GM12891 (cell line): ENCODE measurements at places on chromosomes 13 and 19.

GRCh38 chr13:99419591-99420243 lies 81.6 kb upstream of the TM9SF2 start:
- DNase-seq = no peak

DNA sequence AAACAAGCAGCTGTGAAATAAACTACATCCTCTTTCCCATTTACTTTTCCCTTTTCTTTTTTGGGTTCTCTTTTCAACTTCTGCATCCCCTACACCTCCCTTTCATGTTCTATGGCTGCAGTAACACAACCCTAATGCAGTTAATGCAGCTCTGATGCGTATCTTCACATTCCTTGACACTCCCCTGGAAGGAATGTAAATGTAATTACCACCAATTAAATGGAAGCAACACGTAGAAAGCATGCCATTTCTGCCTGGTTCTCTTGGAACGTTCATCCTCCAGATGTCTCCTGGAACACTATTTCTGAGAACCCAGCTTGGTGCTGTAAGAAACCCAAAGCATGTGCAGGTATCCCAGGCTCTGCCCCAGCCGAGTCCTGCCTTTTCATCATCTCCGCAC lies 166.8 kb upstream of the FREM2 start:
- DNase-seq = no peak

DNA sequence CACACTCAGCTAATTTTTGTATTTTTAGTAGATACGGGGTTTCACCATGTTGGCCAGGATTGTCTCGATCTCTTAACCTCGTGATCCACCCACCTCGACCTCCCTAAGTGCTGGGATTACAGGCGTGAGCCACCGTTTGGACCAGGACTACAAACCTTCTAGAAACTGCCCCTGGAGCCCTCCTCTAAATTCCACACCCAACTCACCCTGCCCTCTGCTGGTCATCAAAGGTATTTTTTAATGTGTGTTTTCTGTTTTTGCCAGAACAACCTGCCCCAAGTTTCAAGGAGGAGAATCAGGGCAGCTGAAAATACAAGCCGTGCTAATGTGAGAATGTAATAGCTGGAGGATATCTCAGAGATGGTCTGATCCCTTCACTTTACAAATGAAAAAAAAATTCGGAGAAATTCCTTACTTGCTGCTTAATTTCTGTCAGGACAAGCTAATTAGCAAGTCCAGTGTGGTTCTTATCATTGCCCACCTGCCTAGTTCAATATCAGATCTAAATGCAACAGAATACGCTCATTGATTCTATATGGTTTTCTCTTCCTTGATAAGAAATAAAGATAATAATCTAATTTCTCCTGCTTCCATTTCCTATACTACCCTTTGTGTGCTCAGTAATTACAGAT lies 4.1 kb downstream of the ATP8A2 start:
- peak; percentile 37 for DNase-seq

DNA sequence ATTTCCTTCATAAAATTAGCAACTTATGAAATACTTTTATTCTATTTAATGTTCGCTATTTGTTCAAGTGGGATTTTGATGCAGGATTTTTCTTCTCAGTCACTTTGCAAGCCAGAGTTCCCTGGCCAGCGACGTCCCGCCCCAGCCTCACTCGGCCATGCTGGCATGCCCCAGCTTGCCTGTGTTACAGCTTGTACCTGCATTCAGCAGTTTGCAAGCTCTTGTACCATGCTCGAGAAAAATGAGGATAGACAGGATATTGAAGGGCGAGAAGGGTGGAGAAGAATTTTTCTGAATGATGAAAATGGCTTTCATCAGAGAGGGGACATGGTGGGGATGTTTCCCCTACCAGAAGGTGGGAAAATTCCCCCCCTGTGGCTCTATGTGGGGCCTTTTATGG lies 2180.2 kb upstream of the PCDH20 start:
- DNase-seq = no peak

GRCh38 chr13:59842507-59842906 lies 321.2 kb downstream of the DIAPH3 start:
- DNase-seq = no peak

DNA sequence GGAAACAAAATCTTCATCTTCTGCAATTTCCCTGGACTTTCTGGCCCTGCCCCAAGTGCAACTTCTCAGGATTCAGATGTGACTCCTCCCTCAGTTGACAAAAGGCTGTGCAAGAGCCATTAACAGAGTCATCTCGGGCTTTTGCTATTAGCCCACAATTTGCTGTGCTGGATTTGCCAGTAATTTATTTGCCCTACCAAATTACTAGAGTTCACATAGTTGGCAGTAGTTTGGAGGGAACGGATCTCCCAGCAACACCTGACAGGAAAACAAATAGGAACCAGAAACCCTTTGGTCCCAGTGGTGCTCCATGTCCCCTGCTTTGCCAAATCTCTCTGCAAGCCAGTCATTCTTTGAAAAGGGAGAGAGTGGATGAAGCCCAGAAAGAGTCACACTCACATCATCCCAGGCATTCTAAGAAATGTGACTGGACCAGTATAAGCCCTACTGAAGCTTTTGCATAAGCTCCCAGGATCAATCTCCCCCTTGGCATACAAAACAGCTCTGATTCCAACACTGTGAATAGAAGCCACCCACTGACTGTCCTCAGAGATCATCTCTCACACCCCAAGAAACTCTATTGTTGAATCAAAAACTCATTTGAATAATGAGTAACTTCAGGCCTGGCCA lies 350.1 kb upstream of the NBEA start:
- no peak for DNase-seq

GRCh38 chr13:42973581-42973980 lies 18.5 kb downstream of the EPSTI1 start:
- no peak for DNase-seq

DNA sequence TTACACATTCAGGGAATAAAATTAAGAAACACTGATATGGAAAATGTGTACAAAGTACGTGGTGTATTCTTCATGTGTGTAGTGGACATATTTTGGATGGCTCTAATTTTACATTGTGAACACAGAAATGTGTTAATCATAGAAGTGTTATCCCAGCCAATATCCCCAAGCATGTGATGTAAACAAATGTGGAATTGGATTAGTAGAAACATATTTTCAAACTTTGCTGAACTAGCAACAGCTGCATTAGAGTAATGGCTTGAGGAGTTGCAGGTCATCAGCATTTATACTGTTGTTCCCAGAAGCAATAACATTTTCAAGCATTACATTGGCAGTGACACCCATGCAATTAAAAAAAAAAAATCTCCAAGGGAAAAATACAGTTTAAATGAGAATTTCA lies 600.6 kb downstream of the SLITRK1 start:
- DNase-seq = no peak

DNA sequence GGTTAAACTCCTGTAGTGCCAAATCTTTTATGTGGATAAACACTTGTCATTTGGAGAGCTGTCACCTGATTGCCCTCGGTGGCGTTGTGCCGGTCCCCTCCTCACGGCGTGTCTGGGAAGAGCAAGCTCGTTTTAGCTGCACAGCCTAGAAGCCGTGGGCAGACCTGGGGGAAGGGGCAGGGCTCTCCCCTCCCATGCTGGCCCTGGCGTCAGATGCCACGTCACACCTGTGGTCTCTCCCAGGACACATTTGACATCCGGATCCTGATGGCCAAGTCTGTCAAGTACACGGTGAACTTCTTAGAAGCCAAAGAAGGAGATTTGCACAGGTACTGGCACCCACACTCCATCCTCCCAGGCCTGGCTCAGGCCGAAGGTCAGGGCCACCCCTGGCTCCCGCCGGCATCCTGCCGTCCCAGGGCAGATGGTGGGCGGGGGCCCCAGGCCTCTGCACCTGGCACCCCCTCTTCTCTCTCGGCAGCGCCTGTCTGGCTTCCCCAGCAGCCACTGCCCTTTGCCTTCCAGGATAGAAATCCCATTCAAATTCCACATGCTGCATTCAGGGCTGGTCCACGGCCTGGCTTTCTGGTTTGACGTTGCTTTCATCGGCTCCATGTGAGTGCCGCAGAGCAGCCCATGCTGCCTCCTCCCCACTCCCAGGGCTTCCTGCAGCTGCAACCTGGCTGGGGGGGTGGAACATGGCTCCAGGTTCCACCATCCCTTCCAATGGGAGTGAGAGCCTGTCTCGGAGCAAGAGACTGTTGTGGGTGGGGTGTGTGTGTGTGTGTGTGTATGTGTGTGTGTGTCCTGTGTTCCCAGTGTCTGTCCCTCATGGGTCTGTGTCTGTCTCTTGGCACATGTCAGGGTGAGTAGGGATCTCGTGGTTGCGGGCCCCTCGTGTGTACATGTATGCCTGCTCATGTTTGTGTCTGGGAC lies 8.8 kb downstream of the YIPF2 start:
- no peak for DNase-seq

GRCh38 chr19:343941-344624 lies 513 bp downstream of the MIER2 start:
- peak; percentile 43 for DNase-seq

- no peak for DNase-seq
Observed at GRCh38 chr19:1811472-1811894, 593 bp downstream of the ATP8B3 start.

DNA sequence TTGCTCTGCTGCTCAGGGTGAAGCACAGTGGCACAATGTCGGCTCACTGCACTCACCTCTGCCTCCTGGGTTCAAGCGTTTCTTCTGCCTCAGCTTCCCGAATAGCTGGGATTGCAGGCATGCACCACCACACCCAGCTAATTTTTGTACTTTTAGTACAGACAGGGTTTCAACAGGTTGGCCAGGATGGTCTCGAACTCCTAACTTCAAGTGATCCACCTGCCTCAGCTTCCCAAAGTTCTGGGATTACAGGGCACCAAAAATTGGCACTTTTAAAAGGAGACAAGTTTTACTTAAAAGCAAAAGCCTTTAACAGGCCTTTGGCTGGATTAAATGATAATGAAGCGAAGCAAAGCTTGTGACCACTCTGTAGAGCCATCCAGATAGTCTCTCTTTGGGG lies 12.5 kb upstream of the TSHZ3 start:
- no peak for DNase-seq

- no peak for DNase-seq
Observed at GRCh38 chr13:29582171-29582570, 13.3 kb downstream of the SLC7A1 start.

- DNase-seq = no peak
Observed at GRCh38 chr13:107480130-107480529, 735.2 kb downstream of the LIG4 start.

DNA sequence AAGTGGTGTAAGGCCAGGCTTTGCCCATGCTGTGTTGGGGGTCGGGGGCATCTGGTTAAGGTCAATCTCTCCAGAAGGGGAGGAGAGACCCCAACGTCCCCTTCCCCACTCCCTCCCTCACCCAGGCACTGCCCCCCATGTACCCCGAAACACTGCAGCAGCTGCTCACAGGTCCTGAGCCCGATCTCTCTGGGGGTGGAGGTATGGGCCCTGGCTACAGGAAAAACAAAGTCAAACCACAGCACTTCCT lies 10.2 kb downstream of the CAPN12 start:
- DNase-seq = no peak

DNA sequence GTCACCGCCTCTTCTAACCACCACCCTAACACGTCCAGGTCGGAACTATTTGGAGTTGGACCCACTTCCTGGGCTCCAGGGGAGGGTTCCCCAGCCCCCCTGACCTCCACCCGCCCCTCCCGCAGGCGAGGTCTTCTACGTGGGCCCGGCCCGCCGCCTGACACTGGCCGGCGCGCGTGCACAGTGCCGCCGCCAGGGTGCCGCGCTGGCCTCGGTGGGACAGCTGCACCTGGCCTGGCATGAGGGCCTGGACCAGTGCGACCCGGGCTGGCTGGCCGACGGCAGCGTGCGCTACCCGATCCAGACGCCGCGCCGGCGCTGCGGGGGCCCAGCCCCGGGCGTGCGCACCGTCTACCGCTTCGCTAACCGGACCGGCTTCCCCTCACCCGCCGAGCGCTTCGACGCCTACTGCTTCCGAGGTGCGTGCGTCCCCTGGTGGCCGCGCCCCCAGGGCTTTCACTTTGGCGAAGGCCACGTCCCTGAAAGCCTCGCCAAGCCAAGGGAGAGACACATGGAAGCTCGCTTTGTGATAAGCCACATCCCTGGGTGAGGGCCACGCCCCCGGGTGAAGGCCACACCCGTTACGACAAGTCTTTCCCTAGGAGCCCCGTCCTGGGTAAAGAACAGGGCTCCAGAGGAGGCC lies 13.2 kb downstream of the NCAN start:
- peak; percentile 94 for DNase-seq

DNA sequence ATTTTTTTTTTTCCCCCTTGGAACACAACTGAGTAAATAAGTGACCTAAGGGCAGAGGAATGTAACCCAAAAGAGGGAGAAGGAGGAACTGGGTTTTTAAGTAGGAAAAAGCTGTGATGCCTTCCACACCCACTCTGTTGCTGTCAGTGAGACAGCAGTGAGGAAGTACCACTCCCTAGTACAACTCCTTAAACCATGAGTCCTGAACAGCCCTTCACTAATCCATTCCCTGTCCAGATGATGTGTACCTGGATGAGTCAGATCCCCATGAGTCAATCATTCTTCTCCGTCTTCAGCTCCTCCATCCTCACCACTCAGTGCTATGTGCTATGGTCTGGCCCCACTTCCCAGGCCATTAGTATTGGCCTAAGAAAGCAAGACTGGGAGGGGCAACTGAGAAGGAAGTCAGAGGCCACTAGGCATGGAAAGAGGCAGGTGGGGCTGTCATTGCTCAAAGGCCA lies 12.9 kb upstream of the CXCL17 start:
- no peak for DNase-seq

- no peak for DNase-seq
Observed at GRCh38 chr19:49677231-49677900, at the start of gene PRMT1. Gene PRMT1, plus strand, starts transcription at chr19:49677271. Its CDS starts 10 bp downstream, at chr19:49677281.

DNA sequence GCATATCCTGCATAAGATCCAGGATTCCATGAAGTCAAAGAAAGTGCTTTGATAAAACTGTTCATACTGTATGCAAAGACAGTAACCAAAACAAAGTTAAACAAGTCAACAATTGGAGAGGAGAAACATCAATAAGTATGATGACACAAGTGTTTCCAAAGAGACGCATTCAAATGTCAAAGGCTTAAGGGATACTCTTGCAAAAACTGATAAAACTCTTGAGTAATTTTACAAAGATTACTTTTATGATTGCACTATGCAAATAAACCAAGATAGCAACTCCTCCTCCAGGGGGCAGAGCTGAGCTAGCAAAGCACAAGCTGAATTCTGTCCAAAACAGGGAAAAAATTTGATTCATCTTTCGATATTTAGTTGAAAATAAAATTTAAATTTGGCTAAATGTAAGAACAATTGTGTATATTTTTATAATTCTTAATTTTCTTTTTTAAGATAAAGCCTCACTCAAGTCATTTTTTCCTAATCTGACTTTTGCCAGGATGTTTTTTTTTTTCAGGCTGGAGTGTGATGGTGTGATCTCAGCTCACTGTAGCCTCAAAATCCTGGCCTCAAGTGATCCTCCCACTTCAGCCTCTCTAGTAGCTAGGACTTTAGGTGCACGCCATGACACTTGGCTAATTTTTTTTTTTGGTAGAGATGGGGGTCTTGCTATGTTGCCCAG lies 84.0 kb downstream of the MZT1 start:
- DNase-seq = peak; percentile 2

DNA sequence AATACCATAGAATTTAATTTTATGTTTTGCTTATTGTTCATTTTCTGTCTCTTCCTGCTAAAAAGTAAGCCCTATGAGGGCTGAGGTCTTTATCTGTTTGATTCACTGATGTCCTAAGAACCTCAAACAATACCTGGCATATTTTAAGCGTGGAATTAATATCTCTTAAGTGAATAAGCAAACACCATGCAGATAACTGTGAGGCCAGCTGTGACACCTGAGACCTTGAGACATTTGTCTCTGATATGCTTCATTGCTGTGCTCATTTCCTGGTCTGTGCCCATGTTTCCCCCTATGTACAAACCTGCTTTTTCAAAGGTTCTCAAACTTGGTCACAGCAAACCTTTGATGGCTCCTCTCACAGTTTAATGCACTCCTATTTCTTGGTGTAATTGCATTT lies 254.6 kb downstream of the COG6 start:
- no peak for DNase-seq

GRCh38 chr13:50144246-50145160 lies 129.3 kb downstream of the KCNRG start:
- no peak for DNase-seq
